ENCODE measurements at places on chromosomes 12 and 14.

- DNase-seq = no peak
Measured at GRCh38 chr14:68970736-68971135, 8.4 kb downstream of the ACTN1 start.

GRCh38 chr12:115044073-115044472, 360.1 kb upstream of the TBX3 start:
- DNase-seq = no peak

DNA sequence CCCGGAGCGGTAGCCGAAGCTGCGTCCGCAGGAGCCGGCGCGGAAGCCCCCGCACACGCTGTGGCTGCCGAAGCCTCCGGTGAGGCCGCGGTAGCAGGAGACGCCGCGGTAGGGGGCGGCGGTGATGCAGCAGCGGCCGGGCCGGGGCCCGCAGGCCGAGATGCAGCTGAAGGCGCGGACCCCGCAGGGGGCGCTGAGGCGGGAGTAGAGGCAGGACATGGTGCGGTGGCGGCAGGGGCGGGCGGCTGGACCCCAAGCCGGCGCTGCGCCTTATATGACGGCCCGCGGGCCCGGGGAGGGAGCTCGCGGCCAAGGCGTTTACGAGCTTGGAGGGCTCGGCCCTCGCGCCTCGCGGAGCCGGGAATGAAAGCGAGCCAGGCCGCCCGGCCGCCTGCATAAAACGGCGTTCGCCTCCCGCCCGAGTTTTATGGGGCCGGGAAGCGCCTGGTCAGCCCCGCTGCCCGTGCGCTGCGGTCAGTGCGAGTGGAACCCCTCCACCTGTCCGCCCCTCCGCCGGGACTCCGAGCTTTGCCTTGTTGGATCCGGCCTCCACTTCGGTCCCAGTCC, 16.0 kb upstream of the KRT86 start:
- DNase-seq = no peak

- DNase-seq = peak; percentile 88
Measured at GRCh38 chr12:685388-685787, 22.1 kb upstream of the NINJ2 start.

- peak; percentile 92 for DNase-seq
Measured at GRCh38 chr12:51773145-51773869, 75.2 kb downstream of the FIGNL2 start.

- no peak for DNase-seq
Measured at GRCh38 chr12:92012691-92013090, 133.0 kb downstream of the BTG1 start.

DNA sequence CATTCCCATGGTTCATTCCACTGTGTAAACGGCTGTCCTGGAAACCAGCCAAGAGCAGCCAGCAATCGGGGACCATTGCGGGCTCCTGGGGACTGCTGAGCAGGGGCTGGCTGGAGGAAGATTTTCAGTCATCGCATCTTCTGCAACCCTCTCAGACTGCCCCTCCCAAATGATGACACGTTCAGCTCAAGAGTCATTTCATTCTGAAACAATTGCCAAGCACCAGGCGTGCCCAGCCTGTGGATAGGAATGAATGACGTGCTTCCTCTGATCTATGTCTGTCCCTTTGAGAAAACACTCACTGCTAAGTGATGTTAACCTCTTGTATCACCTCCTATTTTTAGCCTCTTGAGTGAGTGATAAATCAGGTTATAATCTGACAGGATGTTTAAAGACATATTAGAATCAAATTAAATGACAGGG, 62.0 kb downstream of the NDUFA12 start:
- peak; percentile 41 for DNase-seq

- no peak for DNase-seq
Measured at GRCh38 chr14:105890474-105891220, 364.3 kb downstream of the TMEM121 start.

DNA sequence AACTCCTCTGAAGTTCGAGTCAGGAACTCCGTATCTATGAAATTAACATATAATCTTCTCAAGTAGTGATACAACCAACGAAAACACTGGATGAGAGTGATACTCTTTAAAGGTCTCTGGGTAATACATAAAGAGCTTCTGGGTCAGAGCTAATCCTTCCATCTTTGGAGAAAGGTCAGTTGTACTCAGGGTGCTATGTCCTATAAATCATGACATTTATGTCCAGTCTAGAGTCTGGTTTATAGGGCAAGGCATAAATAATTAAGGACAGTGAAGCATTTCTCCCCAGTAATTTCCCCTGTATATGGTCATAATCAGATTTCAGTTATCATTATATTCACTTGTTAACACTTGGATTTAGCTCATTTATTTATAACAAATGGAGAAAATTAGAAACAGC, 90.6 kb downstream of the ACSS3 start:
- DNase-seq = no peak

DNA sequence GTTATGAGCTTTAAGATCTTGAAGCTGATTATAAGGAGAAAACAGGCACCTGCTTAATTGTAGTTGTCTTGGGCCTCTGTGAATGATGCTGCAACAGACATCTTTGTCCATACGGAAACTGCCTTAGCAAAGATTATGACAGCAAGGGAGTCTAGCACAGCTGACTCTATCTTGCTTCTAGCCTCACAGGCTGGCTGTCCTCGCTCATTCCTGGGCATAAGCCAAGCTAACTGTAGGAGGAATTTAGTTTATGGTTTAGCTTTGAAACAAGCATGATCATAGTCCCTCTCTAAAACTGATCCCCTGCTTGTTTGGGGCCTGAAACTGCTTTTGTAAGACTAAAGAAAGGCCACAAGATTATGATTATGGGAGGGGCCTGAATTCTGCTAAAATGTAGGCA, 74.3 kb upstream of the C14orf132 start:
- no peak for DNase-seq

GRCh38 chr14:32934881-32935633, 3.6 kb upstream of the NPAS3 start:
- no peak for DNase-seq

- no peak for DNase-seq
Measured at GRCh38 chr12:93663006-93663728, 14.0 kb upstream of the CRADD start.

- no peak for DNase-seq
Measured at GRCh38 chr12:93243382-93243688, 134.4 kb upstream of the NUDT4 start.

GRCh38 chr14:50647282-50647681, 20.8 kb downstream of the SAV1 start:
- no peak for DNase-seq

- peak; percentile 53 for DNase-seq
Measured at GRCh38 chr12:15168026-15168678, 53.1 kb downstream of the RERG start.

- no peak for DNase-seq
Measured at GRCh38 chr12:106564678-106565329, 18.0 kb upstream of the RFX4 start.

GRCh38 chr14:77306416-77306815, 14.3 kb downstream of the POMT2 start:
- DNase-seq = no peak

- no peak for DNase-seq
Measured at GRCh38 chr12:125003021-125003420, 9.6 kb downstream of the BRI3BP start.

DNA sequence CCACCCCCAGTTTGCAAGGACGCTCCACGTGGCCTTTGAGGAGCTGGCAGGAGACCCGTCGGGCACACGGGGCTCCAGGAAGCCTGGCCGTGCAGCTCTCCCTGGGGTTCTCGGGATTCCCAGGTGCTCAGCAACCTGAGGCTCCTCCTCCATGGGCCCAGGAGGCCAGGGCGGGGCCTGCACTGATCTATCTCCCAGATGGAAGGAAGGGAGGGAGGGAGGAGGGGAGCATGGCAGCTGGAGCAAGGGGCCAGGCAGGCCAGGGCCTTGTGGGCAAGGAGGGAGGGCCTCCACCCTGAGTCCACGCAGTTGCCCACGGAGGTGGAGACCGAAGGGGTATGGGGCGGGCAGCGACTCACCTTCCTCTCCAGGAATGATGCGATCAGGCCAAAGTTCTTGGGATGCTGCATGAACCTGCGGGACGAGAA, 127.3 kb downstream of the RFLNA start:
- DNase-seq = peak; percentile 28

GRCh38 chr14:38721822-38722431, 381.1 kb downstream of the SEC23A start:
- DNase-seq = peak; percentile 38

GRCh38 chr12:82708061-82708879, 21.6 kb downstream of the TMTC2 start:
- no peak for DNase-seq

- no peak for DNase-seq
Measured at GRCh38 chr14:52494444-52494843, 57.9 kb downstream of the TXNDC16 start.

DNA sequence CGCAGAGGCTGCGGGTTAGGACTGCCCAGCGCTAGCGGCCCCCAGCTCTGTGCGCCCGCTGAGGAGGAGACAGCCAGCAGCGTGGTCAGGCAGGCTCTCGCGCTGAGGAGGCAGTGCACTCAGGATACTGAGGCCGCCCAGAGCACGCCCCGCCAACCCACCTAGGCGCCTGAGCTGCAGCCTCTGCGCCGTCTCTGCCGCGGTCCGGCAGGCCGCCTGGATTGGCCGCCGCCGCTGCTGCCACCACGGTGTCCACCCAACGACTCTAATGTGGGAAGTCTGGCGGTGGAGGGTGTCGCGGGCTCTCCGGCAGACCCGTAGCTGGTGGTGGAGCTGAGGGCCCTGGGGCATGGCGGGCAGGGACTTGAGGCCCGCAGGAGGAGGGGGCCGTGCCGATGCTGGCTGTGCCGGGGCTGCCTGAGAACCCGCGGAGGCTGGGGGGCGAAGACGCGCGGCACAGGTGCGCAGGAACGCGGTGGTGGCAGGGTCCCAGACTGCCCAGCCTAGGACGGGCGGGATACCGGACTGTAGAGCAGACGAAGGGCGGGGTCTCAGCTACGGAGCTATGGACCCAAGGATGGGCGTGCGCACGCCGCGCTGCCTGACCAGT, 69.9 kb downstream of the ASCL4 start:
- no peak for DNase-seq

GRCh38 chr12:104720339-104721038, 237.6 kb downstream of the SLC41A2 start:
- no peak for DNase-seq

- no peak for DNase-seq
Measured at GRCh38 chr12:116736962-116737773, 701 bp downstream of the SPRING1 start.
